ENCODE measurements at places on chromosomes 2 and 18. TPM values are rescaled to one million over a fixed set of nuclear protein-coding genes. Genes with fewer than 3 reads are reported as not detected.
A peak's percentile ranks its signal among the peaks of the same experiment; 100 is the strongest.

The MSTN gene
- total RNA-seq: not detected

- DNase-seq: no peak
These were observed 294.9 kb downstream of the SOX11 start for GRCh38 chr2:5986801-5987787.

- peak; percentile 95 for DNase-seq
These were observed 81.9 kb upstream of the COL5A2 start for GRCh38 chr2:189261431-189261841.

The EVX2 gene
- total RNA-seq: not detected

DNA sequence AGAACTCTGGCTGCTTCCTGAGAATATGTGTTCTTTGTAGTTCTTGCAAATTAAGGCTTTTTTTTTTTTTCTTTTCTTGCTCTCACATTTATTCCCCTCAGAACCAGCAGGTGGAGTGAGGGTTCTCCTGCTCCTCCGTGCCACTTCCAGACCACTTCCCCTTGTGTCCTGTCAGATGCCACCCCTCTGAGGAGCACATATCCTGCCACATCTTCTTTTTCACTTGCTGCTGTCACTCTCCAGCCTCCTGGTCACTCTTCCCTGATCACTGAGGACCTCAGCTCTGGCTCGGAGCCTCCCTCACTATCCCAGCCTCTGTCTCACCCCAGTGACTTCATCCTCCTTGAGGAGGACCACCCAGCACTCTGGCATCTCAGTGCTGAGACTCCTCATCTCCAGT is 100.5 kb downstream of the TACR1 start:
- peak; percentile 24 for DNase-seq

GRCh38 chr2:236910781-236911495 is 174.8 kb upstream of the COPS8 start:
- DNase-seq: no peak

DNA sequence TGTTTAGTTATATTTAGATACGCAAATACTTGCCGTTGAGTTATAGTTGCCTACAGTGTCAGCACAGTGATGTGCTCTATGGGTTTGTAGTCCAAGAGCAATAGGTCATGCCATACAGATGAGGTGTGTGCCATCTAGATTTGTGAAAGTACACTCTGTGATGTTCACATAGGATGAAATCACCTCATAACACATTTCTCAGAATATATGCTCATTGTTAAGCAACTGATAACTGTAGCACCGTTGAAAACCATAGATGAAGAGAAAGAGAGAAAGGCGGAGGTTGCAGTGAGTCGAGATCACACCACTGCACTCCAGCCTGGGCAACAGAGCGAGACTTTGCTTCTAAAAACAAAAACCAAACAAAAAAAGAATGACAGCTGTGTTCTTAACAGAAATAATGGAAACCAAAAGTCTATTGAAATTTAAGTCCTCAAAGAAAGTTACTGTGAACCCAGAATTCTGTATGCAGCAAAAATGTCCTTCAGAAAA is 9.5 kb downstream of the DGKD start:
- DNase-seq: no peak

The CDH7 gene
- under 0.01 TPM for total RNA-seq

DNA sequence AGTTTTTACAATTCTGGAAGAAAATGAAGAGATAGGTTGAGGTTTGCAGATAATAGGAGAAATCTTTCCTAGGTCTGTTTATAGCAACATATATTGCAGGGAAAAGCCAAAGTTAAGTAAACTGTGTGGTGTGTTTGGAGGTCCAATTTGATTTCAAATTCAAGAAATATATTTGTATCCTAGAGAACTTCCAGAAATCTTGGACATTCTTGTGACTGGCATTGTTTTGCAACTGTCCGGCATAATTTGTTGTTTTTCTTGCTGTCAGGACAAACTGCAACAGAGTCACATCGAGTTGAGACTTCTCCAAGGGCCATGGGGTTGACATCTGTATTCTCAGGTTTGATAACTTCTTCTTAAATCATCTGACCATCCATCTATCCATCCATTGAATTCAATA is 170.9 kb upstream of the ZEB2 start:
- no peak for DNase-seq

GRCh38 chr2:26493566-26493965 is 15.6 kb upstream of the OTOF start:
- DNase-seq: no peak

The CELF4 gene
- total RNA-seq: not detected

The ALPG gene
- not detected for total RNA-seq
